ENCODE measurements at places on chromosomes 5 and 9. TPM values are rescaled to one million over a fixed set of nuclear protein-coding genes. Genes with fewer than 3 reads are reported as not detected.

DNA sequence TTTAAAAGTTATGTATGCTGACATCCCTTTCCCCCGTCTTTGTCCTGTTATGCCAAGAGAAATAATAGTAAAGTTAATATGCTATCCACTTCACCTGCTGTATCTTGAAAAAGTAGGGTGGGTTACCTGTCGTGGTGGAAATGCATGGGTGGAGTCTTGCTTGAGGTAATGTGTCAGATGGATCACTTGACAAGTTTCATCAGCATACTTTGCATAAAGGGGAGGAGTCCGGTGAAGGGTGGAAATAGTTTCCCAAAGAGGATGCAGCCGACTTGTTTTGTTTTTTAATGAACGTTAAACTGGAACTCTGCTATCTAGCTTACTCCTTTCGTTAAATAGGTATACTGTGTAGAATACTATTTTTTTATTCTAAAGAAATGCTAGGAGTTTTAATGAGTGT lies 9.0 kb upstream of the DMRT3 start:
- DNase-seq, result no peak

Gene COL15A1
- polyA plus RNA-seq, result 85.4 TPM

Gene IL3
- polyA plus RNA-seq, result not detected

Gene TPPP
- polyA plus RNA-seq, result 4.0 TPM

Gene LHX6
- polyA plus RNA-seq, result 3.2 TPM

- DNase-seq, result no peak
Measured at GRCh38 chr5:159515197-159515596, 184.9 kb upstream of the IL12B start.

DNA sequence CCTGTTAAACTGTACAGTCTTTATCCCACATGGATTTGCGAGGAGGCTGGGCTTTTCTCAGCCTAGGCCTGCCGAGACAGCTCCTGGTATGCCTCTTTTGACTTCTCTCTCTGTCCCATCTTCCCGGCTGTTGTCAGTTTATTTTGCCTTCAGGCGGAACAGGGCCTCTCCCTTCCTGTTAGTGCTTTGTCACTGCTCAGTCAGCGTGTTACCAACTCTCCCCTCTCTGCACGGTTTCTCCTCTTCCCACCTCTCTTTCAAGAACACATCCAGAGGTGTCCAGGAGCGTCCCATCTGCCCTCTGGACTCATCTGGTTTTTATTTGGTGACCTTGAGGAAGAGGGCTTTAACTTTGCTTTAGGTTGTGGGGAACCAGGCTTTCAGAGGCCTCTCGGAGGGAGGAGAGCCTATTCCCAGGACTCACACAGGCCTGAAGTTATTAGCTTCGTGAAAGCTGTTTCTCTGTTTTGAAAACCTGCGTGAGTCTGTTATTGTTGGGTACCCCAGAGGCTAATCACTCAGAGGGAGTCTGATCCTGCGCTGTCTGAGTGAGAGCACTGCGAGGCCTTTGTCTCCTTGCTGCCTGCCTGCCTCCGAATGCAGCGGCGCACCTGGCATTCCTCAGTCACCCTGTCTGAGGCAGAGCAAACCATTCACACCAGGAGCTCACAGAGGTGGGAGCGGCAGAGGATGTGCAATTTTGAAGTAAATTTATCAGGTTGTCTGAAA lies 234.4 kb upstream of the MPDZ start:
- peak; percentile 12 for DNase-seq
